ENCODE measurements at places on chromosomes 4 and X.

DNA sequence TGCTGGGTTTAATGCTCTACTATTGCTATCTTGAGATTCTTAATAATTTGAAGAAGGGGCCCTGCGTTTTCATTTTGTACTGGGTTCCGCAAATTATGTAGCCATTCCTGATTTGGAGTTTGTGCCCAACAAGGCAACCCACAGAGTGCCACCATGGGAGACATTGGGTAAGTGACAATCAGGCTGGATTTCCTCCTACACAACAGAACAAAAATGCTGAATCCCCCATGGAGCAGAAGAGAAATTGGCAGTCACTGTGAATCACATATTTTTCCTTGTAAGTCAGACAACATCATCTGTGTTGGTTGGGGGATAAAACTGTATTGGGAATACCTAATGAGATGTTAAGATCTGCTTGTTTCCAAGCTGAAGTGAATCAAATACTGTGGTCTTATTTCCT lies 80.9 kb downstream of the CNGA2 start:
- no peak for DNase-seq

GRCh38 chr4:148034813-148035212 lies 302.9 kb downstream of the ARHGAP10 start:
- DNase-seq, result no peak

DNA sequence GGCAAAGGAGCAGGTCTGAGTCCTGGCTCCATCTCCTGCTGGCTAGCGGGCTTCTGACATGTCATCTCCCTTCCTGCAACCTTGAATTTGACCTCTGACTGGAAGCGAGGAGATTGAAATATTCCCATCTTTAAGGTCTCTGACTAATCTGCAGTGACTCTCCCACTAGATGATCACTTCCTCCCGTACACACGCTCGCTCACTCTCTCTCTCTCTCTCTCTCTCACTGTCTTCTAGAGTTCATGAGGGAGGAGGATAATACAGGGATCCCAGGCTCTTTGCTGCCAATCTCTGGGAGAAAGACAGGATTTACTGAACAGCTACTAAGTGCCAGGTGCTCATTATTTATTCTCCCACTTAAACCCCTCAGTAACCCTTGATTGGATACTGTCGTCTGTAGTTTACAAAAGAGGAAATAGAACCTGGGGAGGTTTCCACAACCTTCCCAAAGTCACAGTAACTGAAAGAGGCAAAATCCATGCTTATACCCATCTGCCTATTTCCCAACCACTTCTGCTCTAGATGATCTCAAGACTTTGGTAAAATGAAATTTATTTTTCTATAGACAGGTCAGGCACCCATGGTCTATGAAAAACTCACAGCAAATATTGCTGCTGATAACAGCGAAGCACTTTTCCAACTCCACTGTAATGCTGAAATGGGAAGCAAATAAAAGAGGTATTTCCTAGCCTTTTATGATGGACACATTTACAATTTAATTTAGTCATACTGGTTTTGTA lies 193.5 kb upstream of the C1QTNF7 start:
- DNase-seq, result no peak

- DNase-seq, result no peak
Observed at GRCh38 chr4:76308548-76308947, 2.0 kb downstream of the STBD1 start.

- DNase-seq, result no peak
Observed at GRCh38 chr4:152961773-152962115, 25.6 kb downstream of the FHDC1 start.

GRCh38 chrX:46572340-46572936 lies 1.1 kb upstream of the CHST7 start:
- peak; percentile 3 for DNase-seq

DNA sequence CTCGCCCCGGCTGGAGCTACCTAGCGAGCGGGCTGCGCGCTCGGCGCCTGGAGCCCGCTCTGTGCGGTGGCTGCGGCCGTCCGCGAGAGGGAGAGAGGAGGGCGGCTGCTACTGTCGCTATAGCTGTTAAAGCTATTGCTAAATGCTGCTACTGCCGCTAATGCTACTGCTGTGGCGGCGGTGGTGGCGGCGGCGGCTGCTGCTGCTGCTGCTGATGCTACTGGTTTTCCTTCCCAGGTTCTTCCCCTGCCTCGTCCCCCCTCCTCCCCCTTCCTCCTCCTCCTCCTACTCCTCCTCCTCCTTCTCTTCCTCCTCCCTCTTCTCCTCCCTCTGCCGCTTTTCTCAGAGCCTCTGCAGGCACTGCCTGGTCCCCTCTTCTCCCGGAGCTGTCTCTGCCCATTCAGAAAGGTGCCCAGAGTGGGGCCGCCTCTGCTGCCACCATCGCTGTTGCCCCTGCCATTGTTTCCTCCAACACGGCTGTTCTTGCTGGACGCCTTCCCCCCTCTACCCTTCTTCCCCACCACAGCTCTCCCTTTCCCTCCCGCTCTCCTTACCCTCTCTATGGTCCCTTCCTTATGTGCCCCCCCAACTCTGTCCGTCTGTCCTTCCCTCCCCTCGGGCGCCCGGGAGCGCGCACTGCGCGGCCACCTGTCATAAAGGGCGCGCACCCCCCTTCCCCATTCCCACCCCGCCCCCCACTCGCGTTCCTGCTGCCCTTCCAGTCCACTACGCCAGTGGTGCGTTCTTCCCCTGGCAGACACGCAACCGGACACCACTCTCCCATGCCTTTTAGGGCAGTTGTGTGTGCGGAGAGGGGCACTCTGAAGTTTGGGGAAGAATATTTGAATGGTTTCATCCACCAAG lies at the start of gene NEXMIF:
Gene NEXMIF, minus strand, starts transcription at position 228 of the 864 bp plus-strand sequence.
- no peak for DNase-seq

GRCh38 chr4:94076498-94076897 lies 131.2 kb upstream of the SMARCAD1 start:
- no peak for DNase-seq

GRCh38 chr4:11537846-11538245 lies 109.2 kb upstream of the HS3ST1 start:
- no peak for DNase-seq

DNA sequence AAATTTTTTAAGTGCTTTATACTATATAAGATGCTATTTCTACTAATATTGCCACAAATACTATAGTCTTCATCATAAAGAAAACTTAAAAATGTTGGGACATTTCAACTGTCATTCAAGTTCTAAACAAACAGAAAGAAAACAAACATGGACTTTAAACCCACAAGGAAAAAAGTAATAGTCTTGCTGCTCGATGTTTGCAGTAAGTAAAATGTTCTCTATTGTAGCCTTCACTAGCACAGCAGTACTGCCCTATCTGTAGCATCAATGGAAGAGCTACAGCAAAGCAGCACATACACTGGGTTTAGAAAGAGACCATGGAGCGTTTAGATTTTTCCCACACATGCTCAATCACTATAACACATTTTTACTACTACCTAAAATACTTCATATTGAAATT lies 146.8 kb downstream of the KLHL13 start:
- no peak for DNase-seq

DNA sequence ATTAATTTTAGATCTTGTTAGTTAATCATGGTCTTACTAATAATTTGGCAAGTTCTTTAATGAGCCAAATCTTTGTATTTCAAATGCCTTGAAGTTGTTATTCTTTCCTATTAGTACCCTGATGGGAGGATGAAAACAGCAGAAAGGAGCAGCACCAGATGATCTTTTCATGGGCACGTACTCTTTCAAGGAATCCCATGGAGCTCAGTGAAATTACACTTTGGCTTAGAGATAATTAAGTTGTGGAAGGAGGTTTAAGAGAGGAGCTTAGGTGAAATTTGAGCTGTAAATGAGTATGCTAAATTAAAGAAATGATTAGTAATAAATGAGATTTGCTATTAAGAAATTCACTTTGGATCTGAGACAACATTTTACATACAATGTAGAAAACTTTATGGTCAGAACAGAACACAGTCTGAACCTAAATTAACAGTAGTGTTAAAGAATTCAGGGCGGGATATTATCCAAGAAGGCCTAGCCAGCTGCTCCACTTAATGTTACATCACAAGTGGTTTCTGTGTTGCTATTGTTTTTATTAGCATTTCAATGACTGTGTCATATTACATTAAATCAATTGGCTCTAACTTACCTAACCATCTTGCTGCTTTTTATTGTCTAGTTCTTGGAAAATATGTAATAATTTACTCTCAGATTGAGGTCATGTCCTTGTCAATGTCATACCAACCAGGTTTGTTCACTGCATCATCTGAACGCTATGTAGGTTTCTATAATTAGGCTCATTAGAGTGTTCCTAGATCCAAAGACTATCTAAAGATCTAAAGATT lies 3.9 kb downstream of the MTHFD2L start:
- no peak for DNase-seq

DNA sequence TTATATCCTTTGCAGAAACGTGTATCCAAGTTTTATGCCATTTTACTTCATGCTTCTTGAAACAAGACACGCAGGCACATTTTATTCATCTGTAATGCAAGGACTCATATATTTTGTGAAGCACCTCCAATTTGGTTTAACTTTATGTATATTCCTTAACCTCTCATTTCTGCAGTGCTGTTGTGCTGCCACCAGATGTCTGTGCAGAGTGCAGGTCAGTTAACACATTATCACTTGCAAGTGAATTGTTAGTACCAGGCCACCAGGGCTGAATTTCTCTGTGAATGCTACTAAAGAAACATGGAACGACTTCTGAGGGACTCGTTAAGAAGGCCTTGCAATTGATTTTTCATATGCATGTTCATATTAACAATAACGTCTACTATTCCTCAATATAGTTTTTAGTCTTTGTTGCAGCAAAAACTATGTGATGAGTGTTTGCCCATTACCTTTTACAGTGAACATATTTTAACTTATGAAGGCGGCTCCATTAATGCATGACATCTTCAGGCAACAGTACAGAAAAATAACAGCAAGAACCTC lies 770.3 kb downstream of the NLGN4X start:
- no peak for DNase-seq

DNA sequence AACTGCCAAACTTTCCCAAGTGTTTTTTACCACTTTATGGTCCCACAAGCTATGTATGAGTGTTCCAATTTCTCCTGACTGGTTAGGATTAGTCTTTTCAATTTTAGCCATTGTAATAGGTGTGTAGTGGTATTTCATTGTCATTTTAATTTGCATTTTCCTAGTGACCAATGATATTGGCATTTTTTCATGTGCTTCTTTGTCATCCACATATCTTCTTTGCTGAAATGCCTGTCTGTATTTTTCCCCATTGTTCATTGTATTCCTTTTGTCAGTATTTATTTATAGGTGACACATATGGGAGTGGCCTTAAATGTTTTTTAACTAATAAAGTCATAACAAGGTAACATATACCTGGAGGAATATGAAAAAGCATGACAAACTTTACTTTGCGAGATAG lies 9.2 kb upstream of the UBE2D3 start:
- no peak for DNase-seq

DNA sequence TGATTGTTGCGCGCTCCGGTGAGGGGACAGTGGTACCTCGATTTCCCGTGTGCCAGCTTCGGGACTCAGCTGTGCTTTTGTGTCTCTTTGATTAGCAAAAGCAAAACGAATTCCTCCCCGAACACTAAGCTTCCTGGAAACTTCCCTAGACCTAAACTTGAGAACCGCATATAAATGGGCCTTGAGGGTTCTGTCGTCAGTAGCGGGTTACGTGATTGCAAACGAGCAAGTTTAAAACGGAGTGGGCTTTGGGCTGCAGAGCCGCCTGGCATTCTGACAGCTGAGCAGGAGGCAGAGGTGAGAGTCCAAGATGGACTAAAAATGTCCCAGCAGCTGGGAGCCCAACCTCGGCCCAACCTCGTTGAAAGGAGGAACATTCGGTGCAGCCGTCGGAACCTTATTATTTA lies 1.2 kb upstream of the TAPT1 start:
- DNase-seq, result no peak

DNA sequence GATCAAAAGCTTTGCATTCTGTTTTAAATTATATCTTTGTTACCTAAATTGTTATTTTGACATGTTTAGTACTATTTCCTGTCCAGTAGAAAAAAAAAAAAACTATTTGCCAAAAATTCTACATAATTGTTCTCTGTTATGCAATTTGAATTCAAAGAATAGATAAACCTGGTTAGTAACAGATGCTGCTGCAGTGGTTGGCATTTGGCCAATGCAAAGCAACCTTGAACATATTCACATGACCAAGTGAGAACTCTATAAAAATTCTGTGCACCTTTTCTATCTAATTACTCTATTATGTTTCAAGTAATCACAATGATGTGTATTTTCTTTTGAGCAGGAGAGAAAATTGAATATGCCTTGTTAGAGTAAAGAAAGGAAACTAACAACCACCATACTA lies 1473.4 kb downstream of the RPA4 start:
- no peak for DNase-seq

DNA sequence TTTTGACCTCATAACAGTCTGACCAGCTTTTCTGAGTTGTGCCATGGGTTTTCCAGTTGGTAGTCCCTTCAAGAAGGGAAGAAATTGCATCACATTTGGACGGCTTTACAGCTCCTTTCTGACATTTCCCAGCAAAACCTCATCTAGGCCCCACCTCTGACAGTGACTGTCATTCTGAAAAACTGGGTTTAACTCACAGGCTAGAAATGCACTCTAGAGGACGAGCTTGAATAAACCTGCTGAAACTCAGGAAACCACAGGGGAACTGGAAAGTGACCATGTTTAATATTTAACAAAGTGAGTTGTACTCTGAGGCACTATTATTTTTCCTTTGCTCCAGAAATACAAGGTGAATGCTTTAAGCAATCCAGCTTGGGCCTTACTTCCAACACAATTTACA lies 434.3 kb upstream of the RASGEF1B start:
- DNase-seq, result no peak

DNA sequence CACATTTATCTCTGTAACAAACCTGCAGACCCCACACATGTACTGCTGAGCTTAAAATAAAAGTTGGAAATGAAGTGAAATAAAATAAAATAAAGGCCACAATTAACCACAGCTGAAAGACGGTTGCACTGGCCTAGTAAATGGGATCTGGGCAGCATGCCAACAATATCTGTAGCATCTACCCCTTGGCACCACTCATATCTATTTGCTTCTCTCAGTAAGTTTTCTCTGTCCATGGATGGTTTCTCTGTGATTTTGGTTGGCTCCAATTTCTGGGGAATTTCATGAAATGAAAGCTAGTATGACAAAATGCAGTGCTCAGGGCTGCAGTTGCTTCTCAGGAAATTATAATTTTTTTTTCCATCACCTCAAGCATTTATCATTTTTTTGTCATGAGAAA lies 172.0 kb upstream of the IL15 start:
- DNase-seq, result no peak

DNA sequence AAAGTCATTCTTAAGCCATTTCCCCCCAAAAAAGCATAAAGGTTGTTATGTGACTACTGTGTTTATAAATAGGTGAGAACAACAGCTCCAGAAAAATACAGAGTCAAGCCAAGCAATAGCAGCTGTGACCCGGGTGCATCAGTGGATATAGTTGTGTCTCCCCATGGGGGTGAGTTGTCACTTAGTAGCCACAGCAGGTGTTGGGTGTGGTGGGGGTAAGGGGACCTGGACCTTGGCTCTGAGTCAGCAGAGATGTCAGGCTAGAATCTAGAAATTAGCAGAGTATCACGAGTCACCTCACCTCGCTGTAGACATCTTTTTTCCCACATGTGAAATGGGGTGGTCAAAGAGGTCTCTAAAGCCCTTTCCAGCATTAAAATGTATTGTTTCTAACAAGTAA lies 42.4 kb downstream of the MOSPD2 start:
- no peak for DNase-seq

All from T-helper 9 cell (primary cell).